ENCODE measurements at places on chromosomes 16 and 17.
A peak's percentile ranks its signal among the peaks of the same experiment; 100 is the strongest.

- DNase-seq: no peak
Measured at GRCh38 chr16:29972500-29972899, 1.2 kb upstream of the TAOK2 start.

DNA sequence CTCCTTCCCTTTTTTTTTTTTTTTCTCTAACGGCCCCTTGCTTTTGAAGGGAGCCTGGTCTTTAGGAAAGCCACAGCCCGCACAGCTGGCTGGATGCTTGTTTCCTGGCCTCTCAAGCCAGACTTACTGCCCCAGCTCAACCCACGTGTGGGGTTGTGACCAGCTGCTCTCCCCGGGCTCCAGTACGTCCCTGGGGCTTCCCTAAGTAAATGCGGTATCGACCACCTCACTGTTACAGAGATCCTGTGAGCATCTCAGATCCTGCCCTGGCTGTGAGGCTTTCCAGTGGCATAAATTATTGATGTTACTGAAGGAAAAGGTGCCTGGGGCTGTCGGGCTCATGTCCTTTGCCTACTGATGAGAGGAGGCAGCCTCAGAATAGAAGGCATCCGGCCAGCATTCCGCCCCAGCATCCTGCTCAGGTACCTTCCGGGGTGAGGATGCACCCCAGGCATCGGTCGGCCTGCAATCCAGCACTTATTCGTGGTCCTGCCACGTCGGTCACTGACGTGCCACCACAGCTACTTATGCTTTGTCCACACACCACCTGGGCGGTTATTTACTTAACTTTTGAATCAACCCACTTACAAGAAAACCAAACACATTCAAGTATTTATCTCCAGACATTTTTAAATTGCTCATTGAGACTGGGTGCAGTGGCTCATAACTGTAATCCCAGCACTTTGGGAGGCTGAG, 9.6 kb downstream of the GPRC5B start:
- DNase-seq: peak; percentile 6

DNA sequence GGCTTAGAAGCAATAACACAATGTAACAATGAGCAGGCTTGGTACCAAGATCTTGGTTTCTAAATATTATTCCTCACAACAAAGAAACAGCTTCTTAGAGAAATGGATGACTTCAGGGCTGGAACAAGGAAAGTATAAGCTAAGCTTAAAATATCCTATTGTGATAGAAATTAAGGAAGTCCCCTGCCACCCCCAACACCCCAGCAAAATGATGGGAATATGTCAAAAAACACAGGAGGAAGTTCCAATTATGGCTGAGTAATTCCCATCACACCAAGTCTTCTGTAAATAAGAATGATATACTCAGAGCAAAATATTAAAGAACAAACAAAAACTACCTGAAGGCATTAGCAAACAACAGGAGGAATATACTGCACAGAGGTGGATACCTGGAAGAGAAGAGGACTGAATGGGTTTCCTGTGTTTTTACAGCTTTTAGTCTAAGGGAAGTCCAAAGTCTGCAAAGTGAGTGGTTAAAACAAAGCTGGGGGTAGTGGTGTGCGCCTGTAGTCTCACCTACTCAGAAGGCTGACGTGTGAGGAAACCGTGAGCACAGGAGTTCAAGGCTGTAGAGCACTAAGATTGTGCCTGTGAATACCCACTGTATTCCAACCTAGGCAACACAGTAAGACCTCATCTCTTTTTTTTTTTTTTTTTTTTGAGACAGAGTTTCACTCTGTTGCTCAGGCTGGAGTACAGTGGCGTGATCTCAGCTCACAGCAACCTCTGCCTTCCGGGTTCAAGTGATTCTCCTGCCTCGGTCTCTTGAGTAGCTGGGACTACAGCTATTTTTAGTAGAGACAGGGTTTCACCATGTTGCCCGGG, 17.1 kb upstream of the ATP6V0A1 start:
- DNase-seq: no peak

DNA sequence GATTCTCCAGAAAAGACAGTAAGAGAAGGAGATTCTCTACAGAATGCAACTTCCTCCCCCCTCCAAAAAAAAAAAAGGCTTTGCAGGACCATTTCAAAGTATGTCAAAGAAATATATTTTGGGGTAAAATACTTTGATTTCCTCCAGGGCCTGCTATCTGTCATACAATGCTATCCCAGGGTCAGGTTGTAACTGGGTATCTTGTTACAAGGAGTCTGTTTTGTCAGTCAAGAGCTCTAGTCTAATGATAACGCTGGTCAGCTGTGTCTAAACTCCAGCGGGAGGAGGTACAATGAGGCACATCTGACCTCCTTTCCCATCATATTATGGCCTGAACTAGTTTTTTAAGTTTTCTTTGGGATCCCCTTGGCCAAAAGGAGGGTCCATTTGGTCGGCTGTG, 408.4 kb upstream of the CDH5 start:
- no peak for DNase-seq

DNA sequence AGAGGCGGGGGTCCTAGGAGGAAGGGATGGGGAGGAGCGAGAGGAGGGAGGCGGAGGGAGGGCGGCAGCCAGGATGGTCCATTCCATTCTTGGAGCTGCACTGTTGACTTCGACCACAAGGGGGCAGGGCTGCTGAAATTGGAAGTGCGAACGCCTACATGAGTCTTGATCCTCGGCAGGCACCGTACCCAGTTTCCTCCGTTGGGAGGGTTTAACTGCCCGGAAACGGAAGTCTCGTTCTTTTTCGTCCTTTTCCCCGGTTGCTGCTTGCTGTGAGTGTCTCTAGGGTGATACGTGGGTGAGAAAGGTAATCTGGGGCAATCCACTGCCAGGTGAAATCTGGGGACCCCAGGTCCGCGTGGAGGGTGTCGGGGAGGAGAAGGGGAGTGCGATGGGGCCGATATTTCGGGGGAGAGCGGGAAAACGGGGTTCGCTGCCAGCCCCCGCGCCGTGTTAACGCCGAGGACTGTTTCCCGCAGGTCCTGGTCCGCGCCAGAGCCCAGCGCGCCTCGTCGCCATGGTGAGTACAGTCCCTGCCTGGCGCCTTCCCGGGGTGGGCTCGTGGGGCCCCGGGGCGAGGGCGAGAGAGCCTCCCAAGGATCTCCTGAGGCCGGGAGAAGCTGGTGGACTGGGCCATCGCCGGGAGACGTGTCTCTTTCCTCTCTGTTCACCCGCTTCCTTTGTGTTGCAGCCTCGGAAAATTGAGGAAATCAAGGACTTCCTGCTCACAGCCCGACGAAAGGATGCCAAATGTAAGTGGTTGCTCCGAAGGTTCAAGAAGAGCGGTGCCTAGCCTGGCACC, at the start of gene RPL38:
TSS of gene RPL38 (plus strand) at position 240 of the 802 bp plus-strand sequence. CDS start at position 518, 278 bp downstream.
- peak; percentile 99 for DNase-seq

- no peak for DNase-seq
Measured at GRCh38 chr16:89619840-89620239, 6.4 kb downstream of the DPEP1 start.

GRCh38 chr17:69637446-69638156, 223.1 kb downstream of the MAP2K6 start:
- no peak for DNase-seq

DNA sequence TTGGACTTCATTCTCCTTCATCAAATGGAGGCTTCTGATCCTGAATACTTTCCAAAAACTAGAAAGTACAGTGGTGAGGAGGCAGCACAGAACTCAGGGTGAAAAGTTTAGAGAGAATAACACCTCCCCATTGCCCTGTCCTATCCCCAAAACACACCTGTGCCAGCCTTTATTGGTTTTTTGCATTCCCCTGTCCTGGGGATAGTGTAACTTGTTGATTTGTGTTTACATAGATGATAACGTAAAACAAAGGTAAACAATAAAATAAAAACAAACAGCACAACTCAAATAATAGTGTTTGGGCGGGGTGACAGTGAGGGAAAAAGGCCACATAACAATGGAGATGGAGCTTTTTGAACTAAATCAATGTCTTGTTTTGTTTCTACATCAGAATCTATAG, 1917.7 kb downstream of the TP53TG3F start:
- DNase-seq: no peak

GRCh38 chr17:15436473-15437302, 30.7 kb downstream of the CDRT4 start:
- DNase-seq: peak; percentile 46

DNA sequence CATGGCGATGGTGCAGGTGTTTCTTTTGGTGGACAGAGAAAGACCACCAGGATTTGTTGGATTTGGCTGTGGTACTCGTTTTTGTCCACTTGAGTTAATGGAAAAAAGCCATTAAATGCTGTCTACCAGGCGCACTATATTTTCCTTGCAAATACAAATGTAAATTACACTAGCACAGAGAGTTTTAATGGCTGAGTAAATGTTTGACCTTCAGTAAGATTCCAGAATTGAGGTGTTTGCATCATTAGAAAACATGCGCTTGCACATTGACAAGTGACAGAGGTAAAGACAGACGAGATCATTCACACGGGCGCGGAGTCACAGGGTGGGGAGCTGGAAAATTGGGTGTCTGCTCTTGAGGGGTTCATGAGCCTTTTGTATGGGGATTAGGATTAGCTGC, 53.5 kb upstream of the AKTIP start:
- no peak for DNase-seq
